ENCODE measurements at places on chromosomes 16 and 17. TPM values are rescaled to one million over a fixed set of nuclear protein-coding genes. Genes with fewer than 3 reads are reported as not detected.

Gene GPR142
- total RNA-seq: 1.3 TPM

Gene CENPV
- 6.9 TPM for total RNA-seq

Gene TLCD3B
- not detected for total RNA-seq

Gene KRTAP9-1
- total RNA-seq: not detected

Gene CBX2
- 1.2 TPM for total RNA-seq

Gene HS3ST2
- not detected for total RNA-seq

Gene KRT34
- 0.17 TPM for total RNA-seq

Gene NPTX1
- 230 TPM for total RNA-seq

Gene CRYM
- total RNA-seq: 2.3 TPM

Gene NHLRC4
- 4.7 TPM for total RNA-seq

Gene CACNG1
- total RNA-seq: not detected

Gene PRDM7
- not detected for total RNA-seq

Gene MEIOC
- 0.66 TPM for total RNA-seq

Gene LRRC75A
- 1.2 TPM for total RNA-seq

Gene ASGR2
- total RNA-seq: not detected

Gene IGSF6
- total RNA-seq: not detected

Gene FOXF1
- total RNA-seq: 39.0 TPM

Gene FBF1
- 13.2 TPM for total RNA-seq

Gene OR3A3
- total RNA-seq: not detected

Gene ABCC3
- total RNA-seq: 9.7 TPM

Gene RPUSD1
- 29.6 TPM for total RNA-seq

Gene ABCA10
- 4.7 TPM for total RNA-seq

Gene TBC1D26
- total RNA-seq: not detected

Gene KCNH6
- total RNA-seq: not detected

Gene PRKCA
- 45.7 TPM for total RNA-seq

Gene BRIP1
- 11.6 TPM for total RNA-seq

Gene KRTAP4-4
- not detected for total RNA-seq

Gene CDH15
- total RNA-seq: 0.66 TPM

Gene TNK1
- 0.73 TPM for total RNA-seq

Gene C16orf74
- total RNA-seq: 7.3 TPM

Gene TNRC6A
- total RNA-seq: 47.1 TPM

Gene ADAM11
- 0.99 TPM for total RNA-seq

Gene TNS4
- total RNA-seq: under 0.01 TPM

Gene C17orf50
- not detected for total RNA-seq

Gene IGFALS
- under 0.01 TPM for total RNA-seq

Gene FBXW10
- total RNA-seq: not detected

Gene TMEM235
- total RNA-seq: not detected

Gene SHBG
- 0.29 TPM for total RNA-seq

Gene TP53TG3F
- not detected for total RNA-seq

Gene KRTAP2-3
- not detected for total RNA-seq

Gene SYCE1L
- 0.50 TPM for total RNA-seq

Gene C16orf92
- not detected for total RNA-seq

Gene VASN
- total RNA-seq: 273 TPM

Gene TNFSF13
- 2.0 TPM for total RNA-seq

Gene ZPBP2
- not detected for total RNA-seq

Gene CCL4
- total RNA-seq: not detected

Gene FOXC2
- 1.0 TPM for total RNA-seq

Gene FADS6
- not detected for total RNA-seq

Gene C17orf78
- total RNA-seq: not detected

Gene CES1
- total RNA-seq: 20.3 TPM

Gene GCSH
- total RNA-seq: 9.3 TPM

Gene CBX8
- total RNA-seq: 3.8 TPM

Data from smooth muscle cell of trachea (primary cell).